Esophagus mucosa (tissue), 1 donor: ENCODE measurements at places on chromosomes 16 and 17.
A peak's percentile ranks its signal among the peaks of the same experiment; 100 is the strongest.

GRCh38 chr16:59864981-59865666 lies 1131.0 kb upstream of the GOT2 start:
- no peak for ATAC-seq

DNA sequence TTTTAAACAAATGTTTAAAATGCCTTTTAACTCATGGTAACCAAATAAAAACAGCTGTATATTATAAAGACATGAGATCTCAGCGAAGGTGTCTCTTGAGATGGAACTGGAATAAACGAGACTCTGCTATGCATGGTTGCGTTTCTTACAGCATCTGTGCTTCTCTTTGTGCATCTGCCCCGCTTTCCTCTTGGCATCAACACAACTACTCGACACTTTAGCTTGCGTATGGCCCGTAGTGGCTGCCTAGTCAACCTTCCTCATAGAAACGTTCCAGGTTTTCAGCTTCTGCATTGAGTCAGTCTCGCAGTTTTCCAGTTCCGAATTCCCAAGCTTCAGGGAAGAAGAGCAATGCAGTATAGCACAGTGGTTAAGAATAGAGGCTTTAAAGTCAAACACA lies 214.9 kb downstream of the CEP112 start:
- ATAC-seq, result no peak

GRCh38 chr16:23416816-23417215 lies 36.2 kb downstream of the COG7 start:
- no peak for ATAC-seq

DNA sequence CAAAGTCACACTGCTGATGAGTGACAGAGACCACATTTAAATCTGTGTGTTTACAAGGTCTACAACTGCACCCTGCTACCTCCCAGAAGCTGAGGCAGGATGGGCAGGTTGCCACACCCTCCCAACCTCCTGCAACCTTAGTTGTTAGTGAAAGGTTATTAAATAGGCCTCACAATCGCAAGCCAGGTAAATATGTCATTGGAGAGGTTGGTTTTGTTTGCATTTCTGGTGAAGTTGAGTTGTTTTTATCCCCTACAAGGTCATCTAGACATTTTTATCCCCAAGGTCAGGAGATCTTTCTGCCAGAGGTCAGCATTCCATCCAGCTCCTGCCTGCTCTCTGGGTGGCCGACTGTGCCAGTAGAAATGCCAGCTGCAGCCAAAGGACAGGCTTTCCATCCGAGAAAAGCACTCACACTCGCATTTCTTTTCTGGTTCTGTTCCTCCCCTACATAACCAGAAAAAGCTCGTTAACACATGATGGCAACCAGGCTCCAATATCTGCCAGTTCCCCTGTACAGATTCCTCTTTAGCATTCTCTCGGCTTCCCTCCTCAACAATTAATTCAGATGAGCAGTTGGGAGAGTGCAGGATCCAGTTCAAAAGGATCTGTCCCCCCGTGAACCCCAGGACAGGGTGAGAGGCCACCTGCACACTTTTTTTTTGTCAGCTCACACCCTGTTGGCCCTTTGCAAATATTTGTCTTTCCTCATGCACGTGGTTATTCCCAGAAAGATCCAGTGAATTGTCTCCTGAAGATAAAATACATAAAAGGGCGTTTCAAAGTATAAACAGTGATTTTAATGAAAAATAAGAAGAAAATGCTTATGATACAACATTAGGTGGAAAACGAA lies 562.8 kb downstream of the MAF start:
- no peak for ATAC-seq

GRCh38 chr17:77146246-77146632 lies 5.5 kb downstream of the SEC14L1 start:
- ATAC-seq, result no peak

GRCh38 chr17:14434506-14434905 lies 133.6 kb downstream of the HS3ST3B1 start:
- ATAC-seq, result no peak

DNA sequence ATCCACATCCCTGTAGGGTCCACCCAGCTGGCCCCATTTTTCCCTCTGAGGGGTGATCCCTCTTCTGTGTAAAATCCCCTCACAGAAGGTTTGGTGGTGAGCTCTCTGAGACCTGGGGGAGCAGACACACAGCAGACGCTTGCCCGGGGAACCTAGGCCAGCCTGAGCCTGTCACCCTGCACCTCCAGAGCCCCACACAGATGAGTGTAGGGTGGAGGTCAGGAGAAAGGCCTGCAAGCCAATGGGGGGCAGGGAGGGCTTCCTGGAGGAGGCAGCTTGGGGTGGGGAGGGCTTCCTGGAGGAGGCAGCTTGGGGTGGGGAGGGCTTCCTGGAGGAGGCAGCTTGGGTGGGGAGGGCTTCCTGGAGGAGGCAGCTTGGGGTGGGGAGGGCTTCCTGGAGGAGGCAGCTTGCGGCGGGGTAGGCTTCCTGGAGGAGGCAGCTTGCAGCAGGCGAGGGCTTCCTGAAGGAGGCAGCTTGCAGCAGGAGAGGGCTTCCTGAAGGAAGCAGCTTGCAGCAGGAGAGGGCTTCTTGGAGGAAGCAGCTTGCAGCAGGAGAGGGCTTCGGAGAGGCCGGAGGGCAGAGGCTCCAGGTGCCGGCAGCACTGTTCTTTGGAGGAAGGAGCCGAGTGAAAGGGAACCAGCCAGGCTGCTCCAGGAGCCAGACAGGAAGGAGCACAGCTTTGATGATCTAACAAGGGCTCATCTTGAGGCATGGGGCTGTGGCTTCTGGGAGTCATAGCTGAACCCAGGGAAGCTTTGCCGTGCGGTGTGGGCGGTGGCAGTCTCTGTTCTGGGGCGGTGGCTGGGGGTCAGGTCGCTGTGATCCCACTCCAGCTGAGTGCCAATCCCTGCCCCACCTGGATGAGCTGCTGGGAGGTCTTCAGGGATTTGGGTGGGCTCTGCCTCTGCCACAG lies 83.7 kb upstream of the ZNF469 start:
- peak; percentile 74 for ATAC-seq

GRCh38 chr16:81645266-81645694 lies 133.8 kb upstream of the PLCG2 start:
- ATAC-seq, result peak; percentile 82

- ATAC-seq, result no peak
Measured at GRCh38 chr17:1034652-1035210, 37.8 kb downstream of the TIMM22 start.

- ATAC-seq, result no peak
Measured at GRCh38 chr17:52524096-52524637, 365.7 kb upstream of the CA10 start.

GRCh38 chr17:14044702-14045101 lies 24.6 kb upstream of the COX10 start:
- no peak for ATAC-seq

- ATAC-seq, result no peak
Measured at GRCh38 chr17:30279156-30279555, 12.6 kb downstream of the BLMH start.

GRCh38 chr16:22323173-22323958 lies 26.2 kb downstream of the POLR3E start:
- ATAC-seq, result no peak

- no peak for ATAC-seq
Measured at GRCh38 chr16:51641191-51641765, 490.2 kb upstream of the SALL1 start.
